Left lung (tissue), 14 donors: ENCODE measurements at places on chromosomes 7 and 10. TPM values are rescaled to one million over a fixed set of nuclear protein-coding genes. Genes with fewer than 3 reads are reported as not detected.

DNA sequence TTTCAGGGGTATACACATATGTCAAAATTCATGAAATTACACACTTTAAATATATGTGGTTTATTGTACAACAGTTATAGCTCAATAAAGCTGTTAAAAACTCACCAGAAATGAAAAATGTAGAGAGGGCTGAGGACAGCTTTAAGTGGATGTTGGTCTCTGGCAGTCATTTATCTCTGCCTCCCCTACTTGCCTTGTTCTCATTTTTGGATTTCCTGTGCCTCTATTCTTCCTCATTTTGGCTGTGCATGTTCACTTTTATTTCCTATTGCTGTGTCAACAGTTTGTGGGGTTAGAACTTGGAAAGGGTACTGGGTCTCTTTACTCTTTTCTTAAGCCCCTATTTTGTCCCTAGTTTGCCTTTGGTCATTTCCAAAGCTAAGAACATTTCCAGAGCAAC, 18.6 kb upstream of the MEST start:
- H3K4me1 ChIP-seq = no peaks in the 10 kb centered on the region
- H3K27me3 ChIP-seq = no peaks in the 10 kb centered on the region
- no peak for DNase-seq
- H3K36me3 ChIP-seq = no peaks in the 10 kb centered on the region
- H3K4me3 ChIP-seq = no peak overlapping the region
- no peak overlapping the region for H3K27ac ChIP-seq

RADIL gene
- total RNA-seq = 8.0 TPM

DNA sequence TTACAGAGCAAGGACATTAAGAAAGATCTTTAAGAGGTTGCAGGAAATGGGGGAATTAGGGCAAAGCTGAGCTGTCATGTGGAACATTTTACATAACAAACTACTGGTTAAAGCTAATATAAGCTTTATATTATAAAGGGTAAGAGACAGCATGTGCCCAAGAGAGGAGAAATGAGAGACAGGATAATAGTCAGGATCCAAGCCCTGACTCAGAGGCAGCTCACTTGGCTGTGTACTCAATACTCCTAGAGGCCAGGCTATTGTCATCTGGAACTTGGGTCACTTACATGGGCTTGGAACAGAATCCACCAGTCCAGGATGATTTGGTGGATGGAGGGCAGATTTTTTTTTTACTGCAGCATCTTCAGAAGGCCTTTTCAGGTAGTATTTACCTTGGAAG, 418.6 kb upstream of the ZMIZ1 start:
- H3K27ac ChIP-seq = no peak overlapping the region
- H3K27me3 ChIP-seq = no peaks in the 10 kb centered on the region
- no peak overlapping the region for H3K4me3 ChIP-seq

TFPI2 gene
- 4.5 TPM for total RNA-seq

GRCh38 chr7:158973440-158973839, 117.1 kb downstream of the DYNC2I1 start:
- H3K27me3 ChIP-seq = peaks cover 5% of the 10 kb centered on the region
- no peak overlapping the region for H3K27ac ChIP-seq

DNA sequence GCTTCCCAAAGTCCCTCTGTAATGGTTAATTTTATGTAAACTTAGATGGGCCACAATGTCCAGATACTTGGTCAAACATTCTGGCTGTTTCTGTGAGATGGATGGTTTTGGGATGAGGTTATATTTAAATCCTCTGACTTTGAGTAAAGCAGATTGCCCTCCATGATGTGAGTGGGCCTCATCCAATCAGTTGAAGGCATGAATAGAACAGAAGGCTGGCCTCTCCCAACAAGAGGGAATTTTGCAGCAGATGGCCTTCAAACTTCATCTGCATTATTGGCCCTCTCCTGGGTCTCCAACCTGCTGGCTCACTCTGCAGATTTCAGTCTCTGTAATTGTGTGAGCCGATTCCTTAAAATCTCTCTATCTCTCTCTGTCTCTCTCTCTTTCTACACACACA, 362.3 kb downstream of the GRID1 start:
- no peaks in the 10 kb centered on the region for H3K36me3 ChIP-seq
- H3K27ac ChIP-seq = no peak overlapping the region
- no peak for DNase-seq

DNA sequence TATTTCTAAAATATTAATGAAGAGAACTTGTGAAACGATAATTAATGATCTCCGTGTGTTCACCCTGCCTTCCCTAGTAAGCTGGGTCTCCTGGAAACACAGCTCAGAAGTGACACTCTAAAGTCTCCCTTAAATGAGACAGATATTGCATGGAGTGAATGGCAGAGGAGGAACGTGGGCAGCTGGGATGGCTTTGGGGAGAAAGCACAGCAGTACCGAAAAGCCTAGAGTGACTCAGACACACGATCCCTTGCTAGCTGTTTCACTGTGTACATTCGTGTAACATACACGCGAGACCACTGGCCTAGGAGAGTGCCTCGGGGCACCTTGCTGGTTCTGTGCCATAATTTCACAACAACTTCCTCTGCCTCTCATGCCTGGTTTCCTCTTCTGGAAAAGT, 199.9 kb upstream of the TCERG1L start:
- no peak overlapping the region for H3K4me3 ChIP-seq
- H3K36me3 ChIP-seq = no peaks in the 10 kb centered on the region
- no peaks in the 10 kb centered on the region for H3K27me3 ChIP-seq
- H3K27ac ChIP-seq = no peak overlapping the region

DNA sequence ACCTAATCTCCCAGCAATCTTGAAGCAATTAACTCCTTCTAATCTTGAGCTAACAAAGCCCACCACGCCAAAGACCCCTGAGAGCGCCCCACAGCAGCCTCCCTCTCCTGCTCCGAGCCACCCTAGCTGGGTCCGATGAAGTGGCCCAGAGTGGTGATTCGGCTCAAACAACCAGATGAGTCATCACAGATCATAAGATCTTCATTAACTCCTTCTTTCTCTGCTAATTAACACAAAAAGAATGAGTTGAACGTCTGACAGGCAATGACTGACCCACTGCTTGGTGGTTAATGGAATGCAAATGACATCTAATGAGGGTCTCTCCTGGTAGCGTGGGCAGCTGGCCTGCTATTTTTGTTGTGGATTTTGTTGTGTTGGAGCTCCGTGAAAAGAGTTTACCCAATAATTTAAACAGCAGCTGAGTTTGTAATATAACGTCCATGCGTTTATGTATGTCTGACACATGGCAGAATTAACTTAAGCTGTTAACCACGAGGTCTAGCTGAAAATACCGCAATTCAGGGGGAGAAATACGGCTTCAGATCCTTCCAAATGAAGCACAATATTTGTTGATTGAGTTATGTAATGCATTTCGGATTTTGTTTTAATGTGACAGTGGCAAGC, 161.4 kb downstream of the RAB11FIP2 start:
- peaks cover 2% of the 10 kb centered on the region for H3K27me3 ChIP-seq
- H3K27ac ChIP-seq = no peak overlapping the region
- no peak overlapping the region for H3K4me3 ChIP-seq
- H3K4me1 ChIP-seq = no peaks in the 10 kb centered on the region

POLR2J gene
- 30.5 TPM for total RNA-seq

GARIN1A gene
- 3.4 TPM for total RNA-seq

DNA sequence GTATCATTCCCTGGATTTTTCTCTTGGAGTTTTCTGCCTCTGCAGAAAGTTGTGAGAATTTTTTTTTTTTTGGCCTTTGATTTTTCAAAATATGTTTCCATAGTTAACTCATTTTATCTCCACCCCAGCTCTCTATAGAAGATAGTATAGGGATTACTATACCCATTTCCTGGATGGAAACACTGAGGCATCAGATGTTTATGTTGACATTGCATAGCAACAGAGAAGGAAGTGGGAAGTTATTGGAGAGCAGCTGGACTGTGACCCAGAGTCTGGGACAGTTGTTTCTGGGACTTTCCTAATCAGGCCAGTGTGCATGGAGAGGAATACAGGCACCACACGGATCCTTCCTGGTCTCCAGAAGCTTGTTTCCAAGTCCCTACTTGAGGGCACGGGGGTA, 158.0 kb downstream of the CDH23 start:
- no peaks in the 10 kb centered on the region for H3K36me3 ChIP-seq
- DNase-seq = no peak
- H3K27ac ChIP-seq = no peak overlapping the region
- H3K4me3 ChIP-seq = no peak overlapping the region
- no peaks in the 10 kb centered on the region for H3K4me1 ChIP-seq
- H3K27me3 ChIP-seq = peaks cover 6% of the 10 kb centered on the region

DNA sequence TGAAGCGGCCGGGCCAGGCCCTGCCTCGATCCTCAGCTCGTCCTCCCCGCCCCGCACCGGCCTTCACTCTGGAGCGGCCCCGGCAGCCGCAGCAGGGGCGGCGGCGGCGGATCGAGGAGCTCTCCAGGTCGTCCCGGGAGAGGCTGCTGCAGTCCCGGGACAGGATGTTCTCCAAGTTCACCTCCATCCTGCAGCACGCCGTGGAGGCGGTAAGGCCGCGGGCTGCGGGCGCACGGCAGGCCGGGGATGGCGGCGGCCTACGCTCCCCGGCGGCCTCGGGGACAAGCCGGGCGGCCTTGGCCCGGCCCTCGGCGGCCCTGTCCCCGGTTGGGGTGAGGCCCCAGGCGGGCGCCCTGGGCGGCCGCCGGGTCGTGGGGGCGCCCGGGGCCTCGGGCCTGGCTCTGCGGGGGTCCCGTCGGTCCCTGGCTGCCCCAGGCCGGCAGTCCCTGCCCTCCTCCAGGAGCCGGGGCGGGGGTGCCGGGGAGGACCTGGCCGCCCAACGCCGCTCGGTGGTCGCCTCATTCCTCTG, 399 bp downstream of the FHIP2A start:
- peak overlapping the region; percentile 83 for H3K4me3 ChIP-seq
- peak overlapping the region; percentile 99 for H3K27ac ChIP-seq
- H3K27me3 ChIP-seq = no peaks in the 10 kb centered on the region
- no peaks in the 10 kb centered on the region for H3K36me3 ChIP-seq
- peak; percentile 38 for DNase-seq
- peaks cover 45% of the 10 kb centered on the region for H3K4me1 ChIP-seq

VGF gene
- total RNA-seq = not detected

GRCh38 chr10:77240041-77240652, 397.5 kb downstream of the KCNMA1 start:
- no peak overlapping the region for H3K27ac ChIP-seq
- no peaks in the 10 kb centered on the region for H3K27me3 ChIP-seq
- no peak for DNase-seq
- no peak overlapping the region for H3K4me3 ChIP-seq
- no peaks in the 10 kb centered on the region for H3K36me3 ChIP-seq

SLC26A5 gene
- 0.84 TPM for total RNA-seq

AKR1E2 gene
- 4.8 TPM for total RNA-seq
